ENCODE measurements at places on chromosomes 3 and 15.

- DNase-seq = no peak
These were observed 1.6 kb downstream of the RPP25 start for GRCh38 chr15:74955017-74955416.

DNA sequence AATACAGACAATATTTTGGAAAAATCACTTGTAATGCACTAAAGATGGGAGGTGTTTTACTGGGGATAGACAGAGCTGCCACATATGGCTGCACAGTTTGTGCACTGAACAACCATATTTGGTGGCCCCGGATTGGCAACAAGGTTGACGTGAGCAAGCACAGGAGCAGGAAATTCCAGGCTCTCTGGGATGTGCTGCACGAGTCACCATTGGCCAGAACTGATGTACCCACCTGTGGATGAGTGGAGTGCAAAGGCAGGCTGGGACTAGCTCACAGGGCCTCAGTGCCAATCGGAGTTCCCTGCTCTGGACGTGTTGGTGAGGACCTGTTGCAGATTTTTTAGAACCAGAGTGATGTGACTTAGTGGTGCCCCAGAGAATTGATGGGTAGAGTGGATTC lies 42.0 kb upstream of the SCAANT1 start:
- DNase-seq = no peak

DNA sequence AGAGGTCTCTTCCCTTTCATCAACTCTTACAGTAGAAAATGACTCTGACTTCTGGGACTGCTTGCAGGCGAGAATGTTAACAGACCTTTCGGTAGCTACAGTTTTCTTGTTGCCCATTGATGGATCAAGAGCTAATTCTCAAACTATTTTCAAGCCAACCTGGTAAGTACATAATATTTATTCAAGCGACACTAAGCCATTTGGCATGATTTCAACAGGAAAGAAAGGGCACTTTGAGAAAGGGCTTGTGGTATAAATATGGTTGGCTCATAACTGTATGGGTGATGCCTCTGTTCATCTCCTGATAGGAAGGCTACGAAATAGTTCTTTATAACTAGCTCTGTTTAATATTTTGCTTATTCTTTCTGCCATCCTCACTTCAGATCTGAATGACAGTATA lies 196.2 kb upstream of the CNTN4 start:
- DNase-seq = no peak

DNA sequence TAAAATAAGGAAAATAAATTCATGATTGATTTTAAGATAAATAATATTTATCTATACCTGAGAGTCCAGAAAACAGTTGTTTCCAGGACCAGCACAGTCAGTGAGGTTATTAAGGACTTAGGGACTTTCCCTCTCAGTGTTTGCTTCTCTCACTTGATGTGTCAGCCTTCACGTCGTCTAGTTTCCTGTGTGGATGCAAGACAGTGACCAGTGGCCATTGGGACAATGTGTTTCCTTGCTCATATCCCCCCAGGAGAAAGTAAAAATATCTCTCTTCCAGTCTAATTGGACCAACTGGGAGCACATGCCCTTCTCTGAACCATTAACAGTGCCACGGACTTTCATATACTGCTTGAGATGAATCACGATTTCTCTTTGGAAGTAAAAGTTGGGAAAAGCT lies 157.8 kb upstream of the CTNNB1 start:
- no peak for DNase-seq

- no peak for DNase-seq
These were observed 38.8 kb upstream of the CLDN18 start for GRCh38 chr3:137970914-137971831.

GRCh38 chr3:177461765-177462164 lies 264.5 kb upstream of the TBL1XR1 start:
- DNase-seq = no peak

GRCh38 chr15:66293419-66294156 lies at the start of gene DIS3L:
TSS of gene DIS3L (plus strand) at chr15:66293568. CDS start at chr15:66293597, 29 bp downstream.
- DNase-seq = peak; percentile 38

- no peak for DNase-seq
These were observed 9.6 kb upstream of the TIPARP start for GRCh38 chr3:156664831-156665178.

DNA sequence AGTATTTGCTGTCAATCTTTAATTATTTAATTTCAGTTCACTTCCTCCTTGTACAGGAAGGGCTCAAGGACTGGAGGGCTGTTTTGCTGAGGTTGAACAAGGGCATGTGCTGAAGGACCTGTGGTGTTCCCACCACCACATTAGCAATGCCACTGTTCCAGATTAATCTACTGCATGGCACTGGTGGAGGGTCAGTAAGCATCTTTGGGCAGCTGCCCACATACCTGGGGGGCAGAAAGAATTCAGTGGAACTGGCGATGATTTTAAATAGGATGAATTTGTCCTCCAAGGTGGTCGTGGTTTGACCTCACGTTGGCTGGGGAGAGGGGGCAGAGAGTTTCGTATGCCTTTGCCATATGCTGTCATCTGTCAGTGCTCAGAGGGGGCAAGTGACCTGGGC lies 244.8 kb downstream of the TLE3 start:
- no peak for DNase-seq

DNA sequence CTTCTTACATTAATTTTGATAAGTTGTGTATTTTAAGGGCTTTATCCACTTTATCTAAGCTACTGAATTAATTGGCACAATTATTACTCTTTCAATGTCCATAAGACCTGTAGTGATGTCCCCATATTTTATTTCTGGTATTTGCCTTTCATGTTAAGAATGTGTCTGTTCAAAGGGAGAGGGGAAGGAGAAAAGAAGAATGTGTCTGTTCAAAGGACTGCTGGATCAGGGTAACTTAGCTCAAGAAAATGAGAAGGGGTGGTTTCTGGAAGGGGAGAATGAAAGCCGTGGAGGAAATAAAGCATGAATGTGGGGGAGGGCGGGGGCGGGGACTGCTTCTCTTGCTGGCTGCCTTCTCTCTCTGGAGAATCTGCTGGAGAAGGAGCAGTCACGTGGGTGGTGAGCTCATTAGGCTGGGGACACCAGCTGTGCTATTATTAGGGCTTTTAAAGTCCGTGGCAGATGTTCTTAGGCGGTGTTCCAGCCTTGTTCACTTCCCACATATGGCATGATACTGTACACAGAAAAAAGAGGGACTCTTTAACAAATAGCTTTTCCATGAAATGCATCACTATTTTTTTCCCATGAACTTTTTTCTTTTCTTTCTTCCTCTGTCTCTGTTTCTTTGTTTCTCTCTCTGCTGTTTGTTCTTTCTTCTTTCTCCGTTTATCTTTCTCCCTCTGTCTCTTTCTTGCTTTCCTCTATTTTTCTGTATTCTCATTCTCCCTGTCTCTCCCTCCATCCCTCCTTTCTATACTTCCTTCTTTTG lies 63.7 kb upstream of the ULK4 start:
- no peak for DNase-seq

GRCh38 chr15:35932531-35932930 lies 386.6 kb upstream of the DPH6 start:
- no peak for DNase-seq
